ENCODE measurements at places on chromosomes 16 and 17. TPM values are rescaled to one million over a fixed set of nuclear protein-coding genes. Genes with fewer than 3 reads are reported as not detected.

DNA sequence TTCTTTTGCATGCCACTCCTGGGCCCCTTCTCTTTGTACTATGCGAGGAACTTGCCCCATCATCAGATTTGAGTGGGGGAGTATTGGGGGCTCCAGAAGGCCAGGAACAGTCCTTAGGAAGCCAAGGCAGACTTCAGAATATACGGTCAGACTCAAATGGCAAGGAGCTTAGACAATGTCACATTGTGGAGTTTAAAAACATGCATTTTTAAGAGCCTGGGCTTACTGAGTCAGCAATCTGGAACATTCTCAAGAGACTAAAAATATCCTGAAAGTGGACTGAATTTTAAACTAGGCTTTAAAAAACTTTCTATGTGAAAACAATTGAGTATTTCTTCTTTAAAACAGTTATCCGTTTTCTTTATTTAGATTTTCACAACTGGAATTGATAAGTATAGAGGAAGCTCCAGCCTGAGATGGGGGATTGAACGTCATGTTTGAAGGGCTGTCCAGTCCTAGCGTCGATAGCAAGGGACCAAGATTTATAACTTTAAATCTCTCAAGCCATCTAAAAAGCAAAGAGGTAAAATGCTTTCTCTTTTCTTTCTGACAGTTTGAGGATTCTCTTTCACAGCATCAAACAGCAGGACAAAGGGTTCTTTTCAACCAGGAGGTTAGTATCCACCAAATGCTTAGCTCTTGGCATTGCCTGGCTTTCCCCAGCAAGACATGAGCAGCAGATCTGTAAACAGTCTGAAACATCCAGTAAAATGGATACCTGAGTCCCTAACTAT is 45.8 kb upstream of the CDRT4 start:
- no peak for DNase-seq

Gene NUDT16L1
- total RNA-seq: 34.3 TPM

DNA sequence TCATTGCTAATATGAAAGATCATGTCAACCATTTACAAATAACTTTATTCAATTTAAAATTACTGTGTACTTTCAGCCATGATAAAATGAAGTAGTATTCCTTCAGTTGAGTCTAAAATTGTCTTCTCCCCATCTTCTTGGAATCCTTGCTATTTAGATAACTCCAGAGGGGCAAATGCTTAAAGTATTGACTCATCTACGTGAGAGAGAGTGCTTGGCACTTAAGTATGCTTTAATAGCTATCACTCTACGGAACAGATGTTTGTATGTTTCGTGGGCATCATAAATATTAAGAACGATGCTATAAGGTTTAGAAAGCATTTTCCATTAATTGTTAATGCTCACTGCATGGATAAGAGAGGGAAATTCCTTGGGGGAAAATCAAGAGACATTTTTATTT is 69.3 kb upstream of the MED13 start:
- DNase-seq: no peak

Gene MPP3
- total RNA-seq: 22.9 TPM

DNA sequence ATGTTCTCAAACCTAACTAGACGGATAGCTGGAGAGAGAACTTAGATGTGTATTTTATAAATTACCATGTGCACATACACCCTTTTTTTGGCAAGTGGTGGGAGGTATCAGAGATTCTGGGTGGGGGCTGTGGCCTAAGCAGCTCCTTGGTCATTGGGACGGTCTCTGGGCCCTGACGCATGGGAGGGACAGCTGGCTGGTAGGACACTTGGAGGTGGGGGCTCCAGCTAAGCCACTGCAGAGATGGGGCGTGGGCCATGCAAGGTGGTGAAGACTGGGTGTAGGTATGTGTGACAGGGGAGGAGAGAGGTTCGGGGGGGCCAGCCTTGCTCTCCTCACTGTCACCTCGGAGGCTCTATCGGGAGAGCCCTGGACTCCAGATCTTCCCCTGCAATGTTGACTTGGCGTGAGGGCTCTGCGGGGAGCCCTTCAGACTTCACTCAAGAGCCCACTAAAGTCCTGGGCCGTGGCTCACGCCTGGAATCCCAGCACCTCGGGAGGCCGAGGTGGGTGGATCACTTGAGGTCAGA is 17.1 kb downstream of the C1QTNF1 start:
- DNase-seq: no peak

Gene CCL11
- total RNA-seq: not detected

DNA sequence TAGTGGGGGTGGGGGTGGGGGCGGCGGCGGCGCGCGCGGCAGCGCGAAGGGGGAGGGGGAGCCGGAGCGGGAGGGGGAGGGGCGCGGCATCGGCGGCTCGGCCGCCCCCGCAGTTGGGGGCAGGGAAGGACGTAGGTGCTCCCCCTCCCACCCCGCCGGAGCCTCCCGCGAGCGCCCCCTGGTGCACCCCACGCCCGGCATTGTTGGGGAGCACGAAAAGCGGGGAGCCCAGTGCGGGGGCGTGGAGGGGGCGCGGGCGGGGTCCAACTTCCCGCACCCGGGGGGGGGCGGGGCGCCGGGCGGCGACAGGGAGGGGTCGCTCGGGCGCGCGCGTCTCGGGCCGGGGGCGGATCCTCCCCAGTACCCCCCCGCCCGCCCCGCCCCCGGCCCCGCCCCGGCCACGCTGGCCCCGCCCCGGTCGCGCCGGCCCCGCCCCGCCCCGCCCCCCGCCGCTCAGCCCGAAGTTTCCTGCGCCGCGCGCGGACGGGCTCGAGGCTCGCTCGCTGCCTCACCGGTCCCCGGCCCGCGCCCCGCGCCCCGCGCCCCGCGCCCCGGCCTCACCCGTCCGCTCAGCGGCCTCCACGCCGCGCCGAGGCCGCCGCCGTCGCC is at the start of gene CACNA1H:
Gene CACNA1H (plus strand): TSS at position 456 of the 609 bp plus-strand sequence. CDS start 632 bp downstream, outside the sequence.
- DNase-seq: peak; percentile 78

- peak; percentile 43 for DNase-seq
These were observed at the start of gene CDH13 for GRCh38 chr16:82626791-82627261. Gene CDH13 (plus strand): TSS chr16:82626969.

- peak; percentile 66 for DNase-seq
These were observed 11.3 kb downstream of the TAF1C start for GRCh38 chr16:84175350-84176081.

DNA sequence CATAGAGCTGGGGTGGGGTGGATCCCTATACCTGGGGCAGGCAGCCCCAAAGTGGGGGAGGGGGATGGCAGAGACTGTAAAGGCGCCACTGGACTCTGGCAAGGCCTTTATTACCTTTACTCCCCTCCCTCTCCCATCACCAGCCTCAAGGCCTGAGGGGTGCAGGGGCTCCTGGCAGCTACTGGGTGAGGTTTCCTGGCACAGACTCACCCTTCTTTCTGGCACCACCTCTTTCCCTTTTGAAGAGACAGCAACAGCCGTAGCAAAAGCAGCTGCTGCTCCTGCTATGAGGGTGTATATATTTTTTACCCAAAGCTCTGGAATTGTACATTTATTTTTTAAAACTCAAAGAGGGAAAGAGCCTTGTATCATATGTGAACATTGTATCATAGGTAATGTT is 17.6 kb downstream of the RAPGEFL1 start:
- DNase-seq: no peak

DNA sequence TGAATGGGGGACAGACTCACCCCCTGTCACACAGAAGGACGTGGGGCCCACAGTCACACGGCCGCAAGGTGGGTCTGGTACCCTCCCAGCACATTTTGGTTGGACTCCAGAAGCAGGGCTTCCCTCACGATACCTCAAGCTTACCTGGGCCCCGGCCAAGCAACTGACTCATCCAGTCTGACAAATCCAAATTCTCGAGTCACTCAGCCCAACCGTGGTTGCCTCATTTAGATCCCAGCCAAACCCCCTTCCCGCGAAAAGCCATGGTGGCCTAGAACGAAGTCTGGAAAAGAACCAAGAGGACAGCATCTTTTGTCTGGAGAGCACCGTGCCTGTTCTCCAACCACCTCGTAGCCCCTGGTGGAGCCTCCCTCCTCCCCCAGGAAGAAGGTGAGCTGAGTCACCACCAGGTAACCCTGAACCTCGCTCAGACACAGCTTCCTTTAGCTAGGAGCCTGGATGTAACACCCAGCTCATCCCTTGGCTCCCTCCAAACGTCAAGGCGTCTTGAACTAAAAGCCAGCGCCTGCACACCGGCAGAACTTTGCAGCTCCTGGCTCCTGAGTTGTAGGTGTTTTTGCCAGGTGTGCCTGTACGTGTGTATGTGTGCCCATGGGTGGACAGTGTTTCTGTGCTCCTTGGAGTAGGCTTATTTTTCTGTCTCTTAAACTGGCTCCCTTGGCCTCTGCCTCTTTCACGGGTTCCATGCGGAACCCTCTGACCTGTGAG is 78.9 kb downstream of the CMIP start:
- DNase-seq: no peak
